Renal pelvis (tissue), 12 donors: ENCODE measurements at places on chromosomes 13 and 19. TPM values are rescaled to one million over a fixed set of nuclear protein-coding genes. Genes with fewer than 3 reads are reported as not detected.

- DNase-seq, result no peak
These were observed 169.7 kb downstream of the KLF5 start for GRCh38 chr13:73228546-73228945.

DNA sequence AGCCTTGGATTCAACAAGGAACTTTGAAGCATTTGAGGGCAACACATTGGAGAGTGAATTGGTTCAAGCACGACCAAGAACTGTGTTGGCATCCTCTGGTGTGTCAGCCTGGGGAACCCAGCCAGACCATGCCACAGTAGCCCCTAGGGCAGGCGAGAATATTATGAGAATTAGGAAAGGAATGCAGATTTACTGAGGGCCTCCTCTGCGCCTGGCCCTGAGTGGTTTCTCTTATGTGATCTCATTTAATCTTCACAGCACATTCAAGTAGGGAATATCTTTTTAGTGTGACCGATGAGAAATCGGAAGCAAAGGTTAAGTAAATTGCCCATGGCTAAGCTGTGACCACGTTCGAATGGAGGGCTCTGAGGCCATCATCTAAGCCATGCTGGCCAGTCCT lies 15.3 kb upstream of the ERICH6B start:
- DNase-seq, result no peak

- no peak for DNase-seq
These were observed 728.4 kb downstream of the SLITRK1 start for GRCh38 chr13:83153848-83154247.

GRCh38 chr13:45162821-45163220 lies 38.0 kb downstream of the KCTD4 start:
- DNase-seq, result no peak

DNA sequence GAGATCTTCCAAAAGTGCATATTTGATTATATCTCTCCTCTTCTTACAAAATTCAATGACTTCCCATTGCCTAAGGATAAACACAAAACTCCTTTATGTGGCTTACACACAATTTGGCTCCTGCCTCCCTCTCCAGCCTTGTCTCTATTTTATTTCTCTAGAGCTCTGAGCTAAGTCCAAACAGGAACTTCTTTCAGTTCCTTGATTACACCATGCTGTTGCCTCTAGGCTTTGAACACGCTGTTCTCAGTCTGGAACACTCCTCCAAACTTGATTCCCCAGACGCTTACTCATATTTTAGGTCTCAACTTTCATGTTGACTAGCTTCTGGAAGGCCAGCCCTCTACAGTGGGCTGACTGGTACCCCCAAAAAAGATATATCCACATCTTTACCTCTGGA lies 258.5 kb downstream of the COG6 start:
- no peak for DNase-seq

DNA sequence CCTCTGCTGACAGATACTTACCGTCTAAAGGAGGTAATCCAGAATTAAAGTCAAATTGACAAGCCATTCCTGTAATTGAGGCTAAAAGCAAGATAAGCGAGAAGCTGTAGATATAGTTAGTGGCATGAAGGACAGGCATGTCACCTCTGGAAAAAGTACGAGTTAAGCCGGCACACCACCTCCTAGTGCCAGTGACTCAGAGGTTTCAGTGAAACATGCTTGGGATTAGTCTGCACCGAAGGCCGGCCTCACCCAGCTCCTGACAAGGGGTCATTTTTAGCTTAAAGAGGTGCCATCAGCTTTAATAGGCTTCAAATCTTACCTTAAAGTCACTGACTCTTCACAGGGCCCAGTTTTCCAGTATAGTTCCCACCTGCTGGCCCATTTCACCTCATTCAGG lies 838.0 kb downstream of the UQCRFS1 start:
- no peak for DNase-seq

Gene TMC4
- 35.7 TPM for polyA plus RNA-seq

Gene PGLYRP2
- polyA plus RNA-seq, result not detected

Gene ZNF653
- 11.2 TPM for polyA plus RNA-seq

Gene ZNF681
- 5.4 TPM for polyA plus RNA-seq

Gene C3
- 20.1 TPM for polyA plus RNA-seq
